Progenitor cell of endocrine pancreas (in vitro differentiated cells): ENCODE measurements at places on chromosomes 7 and 10. TPM values are rescaled to one million over a fixed set of nuclear protein-coding genes. Genes with fewer than 3 reads are reported as not detected.
A peak's percentile ranks its signal among the peaks of the same experiment; 100 is the strongest.

GRCh38 chr7:18835001-18835690, 282.3 kb downstream of the TWIST1 start:
- H3K27ac ChIP-seq = no peak overlapping the region
- no peaks in the 10 kb centered on the region for H3K4me1 ChIP-seq
- no peak for DNase-seq
- H3K27me3 ChIP-seq = no peaks in the 10 kb centered on the region

GRCh38 chr10:63588436-63589167, 67.4 kb downstream of the REEP3 start:
- no peaks in the 10 kb centered on the region for H3K27me3 ChIP-seq
- H3K4me1 ChIP-seq = peaks cover 5% of the 10 kb centered on the region
- no peak overlapping the region for H3K4me3 ChIP-seq
- no peak for DNase-seq
- H3K27ac ChIP-seq = no peak overlapping the region

- no peak overlapping the region for H3K27ac ChIP-seq
- H3K36me3 ChIP-seq = no peaks in the 10 kb centered on the region
- peaks cover 16% of the 10 kb centered on the region for H3K4me1 ChIP-seq
- H3K27me3 ChIP-seq = peaks cover 8% of the 10 kb centered on the region
- DNase-seq = no peak
These were observed 81.3 kb upstream of the CUX1 start for GRCh38 chr7:101736084-101736483.

Gene ATP6V0A4
- 0.50 and 0.89 TPM in 2 replicates for total RNA-seq

DNA sequence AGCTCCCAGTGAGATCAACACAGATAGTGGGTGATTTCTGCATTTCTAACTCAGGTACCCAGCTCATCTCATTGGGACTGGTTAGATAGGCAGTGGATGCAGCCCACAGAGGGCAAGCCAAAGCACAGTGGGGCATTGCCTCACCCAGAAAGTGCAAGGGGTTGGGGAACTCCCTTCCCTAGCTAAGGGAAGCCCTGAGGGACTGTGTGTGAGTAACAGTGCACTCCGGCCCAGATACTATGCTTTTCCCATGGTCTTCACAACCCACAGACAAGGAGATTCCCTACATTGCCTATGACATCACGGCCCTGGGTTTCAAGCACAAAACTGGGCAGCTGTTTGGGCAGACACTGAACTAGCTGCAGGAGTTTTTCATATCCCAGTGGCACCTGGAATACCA, 62.8 kb downstream of the PPP1R3A start:
- H3K27me3 ChIP-seq = no peaks in the 10 kb centered on the region
- DNase-seq = no peak
- no peak overlapping the region for H3K27ac ChIP-seq
- no peaks in the 10 kb centered on the region for H3K36me3 ChIP-seq
- H3K4me1 ChIP-seq = no peaks in the 10 kb centered on the region

DNA sequence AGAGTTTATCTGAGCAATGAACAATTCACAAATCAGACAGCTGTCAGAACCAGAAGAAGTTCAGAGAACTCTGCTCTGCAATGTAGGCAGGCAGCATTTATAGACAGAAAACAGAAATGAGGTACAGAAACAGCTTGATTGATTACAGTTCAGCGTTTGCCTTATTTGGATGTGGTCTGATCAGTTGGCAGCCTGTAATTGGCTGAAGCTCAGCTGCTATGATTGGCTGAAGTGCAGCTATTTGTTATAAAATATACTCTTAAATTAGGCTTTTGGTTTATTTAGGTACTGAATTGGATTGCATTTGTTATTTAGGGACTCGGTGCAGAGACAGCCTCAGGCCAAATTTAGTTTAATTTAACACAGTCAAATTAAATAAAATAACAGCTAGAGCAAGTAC, 85.8 kb upstream of the JAZF1 start:
- no peak for DNase-seq
- H3K27ac ChIP-seq = no peak overlapping the region
- H3K27me3 ChIP-seq = peaks cover 12% of the 10 kb centered on the region
- no peaks in the 10 kb centered on the region for H3K36me3 ChIP-seq
- H3K4me1 ChIP-seq = no peaks in the 10 kb centered on the region

Gene NOS3
- total RNA-seq = 0.74 and 1.1 TPM in 2 replicates

Gene C10orf143
- 3.6 and 3.7 TPM in 2 replicates for total RNA-seq

- no peak overlapping the region for H3K4me3 ChIP-seq
- H3K27ac ChIP-seq = no peak overlapping the region
- peaks cover 3% of the 10 kb centered on the region for H3K4me1 ChIP-seq
- no peaks in the 10 kb centered on the region for H3K27me3 ChIP-seq
- no peaks in the 10 kb centered on the region for H3K36me3 ChIP-seq
These were observed 173.1 kb upstream of the AGR3 start for GRCh38 chr7:17054836-17055235.

DNA sequence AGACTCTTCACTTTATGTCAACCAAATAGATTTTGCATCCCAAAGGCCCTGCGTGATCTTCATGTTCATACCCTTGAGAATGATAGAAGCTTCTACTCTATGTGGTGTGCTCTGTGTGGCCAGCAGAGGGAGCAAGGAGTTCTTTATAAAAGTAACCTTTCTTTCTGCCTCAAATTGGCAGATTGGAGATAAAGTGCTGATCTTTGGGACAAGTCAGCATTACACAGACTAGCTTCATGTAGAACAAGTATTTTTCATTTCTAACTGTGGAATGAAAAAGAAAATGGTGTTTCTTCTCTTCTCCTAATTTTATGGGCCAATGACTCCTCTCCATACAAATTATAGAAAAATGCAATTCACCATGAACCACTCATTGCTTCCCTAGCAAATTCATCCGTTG, 1214.1 kb downstream of the SORCS1 start:
- no peak overlapping the region for H3K27ac ChIP-seq
- no peaks in the 10 kb centered on the region for H3K36me3 ChIP-seq
- no peak overlapping the region for H3K4me3 ChIP-seq
- H3K4me1 ChIP-seq = peaks cover 22% of the 10 kb centered on the region
- DNase-seq = peak; percentile 14

GRCh38 chr10:15558136-15558535, 161.6 kb downstream of the ITGA8 start:
- peaks cover 2% of the 10 kb centered on the region for H3K4me1 ChIP-seq
- DNase-seq = no peak
- no peaks in the 10 kb centered on the region for H3K36me3 ChIP-seq
- no peak overlapping the region for H3K27ac ChIP-seq
- peaks cover 13% of the 10 kb centered on the region for H3K27me3 ChIP-seq
- no peak overlapping the region for H3K4me3 ChIP-seq

Gene CALML3
- not detected in 2 replicates for total RNA-seq

GRCh38 chr10:8235253-8236027, 181.0 kb downstream of the GATA3 start:
- no peak overlapping the region for H3K27ac ChIP-seq
- DNase-seq = no peak
- peaks cover 68% of the 10 kb centered on the region for H3K27me3 ChIP-seq
- H3K36me3 ChIP-seq = no peaks in the 10 kb centered on the region
